ENCODE measurements at places on chromosomes 6 and 20.

- DNase-seq: no peak
Observed at GRCh38 chr6:1714654-1715053, 104.9 kb downstream of the FOXC1 start.

DNA sequence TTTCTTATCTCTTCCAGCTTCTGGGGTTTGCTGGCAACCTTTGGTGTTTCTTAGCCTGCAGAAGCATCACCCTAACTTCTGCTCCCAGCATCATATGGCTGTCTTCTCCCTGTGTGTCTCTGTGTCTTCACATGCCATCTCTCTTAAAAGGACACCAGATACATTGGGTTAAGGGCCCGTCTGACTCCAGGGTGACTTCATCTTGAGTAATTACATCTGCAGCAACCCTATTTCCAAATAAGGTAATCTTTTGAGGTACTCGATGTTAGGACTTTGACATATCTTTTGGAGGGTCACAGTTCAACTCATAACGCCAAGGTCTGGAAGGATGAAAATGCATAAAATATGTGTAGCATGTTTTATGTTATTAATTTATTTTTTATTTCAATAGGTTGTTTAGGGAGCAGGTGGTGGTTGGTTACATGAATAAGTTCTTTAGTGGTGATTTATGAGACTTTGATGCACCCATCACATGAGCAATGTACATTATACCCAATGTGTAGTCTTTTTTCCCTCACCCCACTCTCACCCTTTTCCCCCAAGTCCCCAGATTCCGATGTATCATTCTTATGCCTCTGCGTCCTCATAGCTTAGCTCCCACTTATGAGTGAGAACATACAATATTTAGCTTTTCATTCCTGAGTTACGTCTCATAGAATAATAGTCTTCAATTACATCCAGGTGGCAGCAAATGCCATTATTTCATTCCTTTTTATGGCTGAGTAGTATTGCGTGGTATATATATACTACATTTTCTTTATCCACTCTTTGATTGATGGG is 131.1 kb downstream of the TBXT start:
- no peak for DNase-seq

- no peak for DNase-seq
Observed at GRCh38 chr6:18720075-18720474, 332.9 kb downstream of the RNF144B start.

GRCh38 chr6:32087574-32088486 is 21.3 kb downstream of the TNXB start:
- DNase-seq: peak; percentile 61

GRCh38 chr6:22271081-22271480 is 25.8 kb downstream of the PRL start:
- DNase-seq: no peak

DNA sequence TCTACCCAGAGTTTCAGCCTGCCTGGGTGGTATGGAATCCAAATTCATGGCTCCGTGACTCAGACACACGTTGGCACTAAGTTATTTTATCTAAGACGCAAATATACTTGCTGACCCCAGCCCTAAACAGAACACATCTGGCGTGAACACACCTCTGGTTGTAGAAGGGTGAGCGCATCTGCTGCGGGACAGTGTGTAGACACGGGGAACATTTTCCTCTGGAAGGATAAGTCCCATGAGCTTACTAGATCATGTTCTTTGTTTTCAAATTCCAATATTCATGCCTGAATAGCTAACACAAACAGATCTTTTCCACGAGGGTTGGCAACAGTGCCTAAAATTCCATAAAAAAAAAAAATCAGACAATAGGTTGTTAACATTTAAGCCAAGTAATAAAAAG is 87.8 kb downstream of the TMEM170B start:
- no peak for DNase-seq

DNA sequence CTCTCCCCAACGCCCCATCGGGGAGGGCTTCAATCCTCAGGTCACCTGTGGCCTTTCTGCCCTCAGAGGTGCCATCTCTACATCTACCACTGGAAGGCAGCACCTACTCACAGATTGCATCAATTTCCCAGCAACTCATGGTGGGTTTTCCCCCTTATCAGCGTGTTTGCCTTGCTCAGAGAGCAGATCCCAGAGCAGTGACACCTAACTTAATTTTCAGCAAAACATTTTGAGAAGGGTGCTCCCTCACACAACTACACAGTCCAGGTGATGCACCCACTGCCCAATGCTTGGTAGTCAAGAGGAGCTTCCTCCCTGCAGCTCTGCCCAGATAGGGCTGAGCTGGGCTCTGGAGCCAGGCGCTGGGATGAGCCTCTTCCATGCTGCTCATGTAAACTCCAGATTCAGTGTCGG is 48.2 kb downstream of the PLG start:
- DNase-seq: no peak

GRCh38 chr6:149317644-149318571 is at the start of gene TAB2:
TSS of gene TAB2 (plus strand) at chr6:149317712. CDS start at chr6:149369998, 52,286 bp downstream.
- DNase-seq: peak; percentile 68

- no peak for DNase-seq
Observed at GRCh38 chr20:46367967-46368901, 38.2 kb downstream of the ELMO2 start.

- no peak for DNase-seq
Observed at GRCh38 chr6:77786935-77787629, 134.2 kb downstream of the MEI4 start.

- DNase-seq: no peak
Observed at GRCh38 chr20:17525650-17526049, 5.5 kb downstream of the BFSP1 start.

DNA sequence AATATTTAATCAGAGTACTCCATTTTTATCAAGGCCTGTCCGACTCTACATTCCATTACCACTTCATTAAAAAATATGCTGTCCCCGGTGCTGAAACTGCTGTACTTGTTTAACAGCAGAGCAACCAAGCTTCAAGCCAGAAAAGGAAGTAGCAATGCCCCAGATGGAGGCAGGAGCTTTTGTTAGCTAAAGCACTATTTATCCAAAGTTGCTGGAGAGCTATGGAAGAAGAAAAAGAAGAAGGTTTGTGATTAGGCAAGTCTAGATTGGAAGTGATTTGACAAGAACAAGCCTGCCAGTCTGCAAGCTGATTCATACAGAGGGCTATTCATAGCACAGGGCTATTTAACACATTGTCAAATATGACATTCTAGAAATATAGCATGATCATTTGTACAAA is 160.9 kb upstream of the SPTLC3 start:
- no peak for DNase-seq

DNA sequence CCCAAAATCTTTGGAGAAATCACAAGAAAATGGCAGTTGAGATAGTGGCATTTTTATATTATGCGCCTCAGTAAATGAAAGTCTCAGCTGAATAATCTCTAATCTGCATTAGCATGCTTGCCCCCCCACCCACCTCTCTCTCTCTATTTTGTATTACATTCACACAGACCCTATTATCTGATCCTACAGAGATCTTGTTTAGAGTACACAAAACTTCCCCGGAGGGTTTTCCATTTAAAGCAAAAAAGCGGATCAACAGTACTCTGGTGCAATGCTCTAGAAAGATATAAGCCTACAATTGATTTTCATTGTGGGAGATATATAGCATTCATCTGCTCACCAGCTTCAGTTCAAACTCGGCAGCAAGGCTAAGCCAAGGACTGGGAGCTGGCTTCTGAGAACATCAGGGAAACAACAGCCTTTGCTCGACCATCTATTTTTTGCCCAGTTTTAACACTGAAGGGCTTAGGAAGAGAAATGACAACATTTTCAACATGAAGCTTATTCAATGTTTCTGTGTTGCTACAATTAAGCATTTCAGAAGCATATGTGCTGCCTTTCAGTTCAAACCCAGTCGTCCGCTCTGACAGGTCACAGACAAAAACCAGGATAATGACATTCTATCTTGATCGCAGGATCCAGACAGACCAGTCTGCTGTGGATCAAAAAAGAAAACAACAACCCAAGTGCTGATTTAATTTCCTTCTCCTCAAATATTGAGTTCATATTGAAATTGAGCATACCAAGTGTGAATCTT is 137.6 kb upstream of the ATXN1 start:
- no peak for DNase-seq

GRCh38 chr6:71977884-71978283 is 91.5 kb downstream of the RIMS1 start:
- no peak for DNase-seq

- DNase-seq: no peak
Observed at GRCh38 chr6:26474439-26474881, 16.7 kb downstream of the BTN2A1 start.

- no peak for DNase-seq
Observed at GRCh38 chr6:23006656-23007055, 437.3 kb downstream of the HDGFL1 start.

DNA sequence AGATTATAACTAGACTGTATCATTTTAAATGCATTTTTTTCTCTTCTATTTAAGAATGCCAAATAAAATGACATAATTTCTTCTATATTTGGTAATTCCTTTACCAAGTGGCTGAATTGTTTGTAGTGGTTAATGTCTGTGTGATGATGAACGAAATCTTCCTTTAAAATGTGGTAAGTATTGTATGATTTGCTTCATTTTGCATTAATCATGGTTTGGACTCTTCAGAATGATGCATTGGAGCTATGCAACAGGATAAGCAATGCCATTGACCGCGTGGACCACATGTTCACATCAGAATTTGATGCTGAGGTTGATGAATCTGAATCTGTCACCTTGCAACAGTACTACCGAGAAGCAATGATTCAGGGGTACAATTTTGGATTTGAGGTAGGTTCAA is 99.6 kb downstream of the MAP3K4 start:
- no peak for DNase-seq

DNA sequence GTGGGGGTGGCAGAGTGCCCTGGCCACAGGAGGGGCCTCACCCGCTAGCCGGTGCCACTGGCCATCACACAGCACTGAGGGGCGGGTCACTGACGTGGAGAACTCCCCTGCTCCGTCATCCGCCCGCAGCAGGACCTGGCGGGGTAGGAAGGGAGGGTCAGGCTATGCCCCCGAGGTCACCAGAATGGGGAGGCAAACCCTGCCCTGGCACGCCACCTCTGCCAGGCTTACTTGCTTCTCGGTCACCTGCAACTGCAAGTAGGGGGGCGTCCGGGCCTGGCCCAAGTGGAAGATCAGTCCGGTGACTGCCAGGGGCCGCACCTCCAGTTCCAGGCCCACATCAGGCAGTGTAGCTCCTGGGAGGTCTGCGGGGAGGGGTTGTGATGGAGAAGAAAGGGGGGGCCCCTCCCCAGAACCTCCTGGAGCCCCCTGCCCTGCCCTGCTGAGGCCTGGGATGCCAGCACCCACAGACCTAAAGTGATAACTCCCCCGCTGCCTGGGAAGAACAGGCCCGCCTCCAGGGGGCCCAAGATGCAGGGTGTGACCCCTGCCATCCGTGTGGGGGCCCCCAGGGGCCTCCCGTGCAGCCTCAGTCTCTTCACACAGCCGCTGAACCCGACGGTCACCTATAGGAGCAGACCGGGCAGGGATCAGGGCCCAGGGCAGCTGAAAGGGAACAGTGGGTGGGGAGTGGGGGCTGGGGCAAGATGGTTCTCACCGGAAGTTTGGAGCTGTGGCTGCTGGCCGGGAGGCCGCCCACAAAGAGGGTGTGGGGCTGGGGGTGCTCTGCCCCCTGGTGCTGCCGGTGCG is 7.4 kb downstream of the ADRM1 start:
- DNase-seq: no peak

DNA sequence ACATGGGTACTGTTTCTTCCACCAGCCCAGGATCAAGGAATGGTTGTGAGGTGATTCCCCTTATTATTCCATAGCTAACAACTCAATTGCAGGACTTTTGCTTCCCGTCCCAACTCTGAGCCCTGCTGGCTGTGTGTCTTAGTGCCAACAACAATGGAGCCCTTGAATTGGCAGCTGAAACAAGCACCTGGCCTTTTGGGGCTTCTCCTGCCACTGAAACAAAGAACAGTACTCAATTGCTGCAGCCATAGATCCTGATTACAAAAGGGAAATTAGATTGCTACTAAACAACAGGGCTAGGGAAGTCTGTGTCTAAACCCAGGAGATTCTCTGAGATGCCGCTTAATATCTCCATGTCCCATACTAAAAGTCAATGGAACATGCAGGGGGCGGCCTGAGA is 61.3 kb upstream of the CARMIL1 start:
- DNase-seq: no peak

GRCh38 chr6:110656492-110656891 is 158.8 kb downstream of the CDK19 start:
- no peak for DNase-seq

- DNase-seq: peak; percentile 19
Observed at GRCh38 chr6:127186889-127187288, 68.4 kb downstream of the RSPO3 start.

- DNase-seq: no peak
Observed at GRCh38 chr6:144181639-144182038, 31.3 kb downstream of the STX11 start.

GRCh38 chr6:165129086-165129485 is 180.3 kb downstream of the C6orf118 start:
- DNase-seq: no peak

DNA sequence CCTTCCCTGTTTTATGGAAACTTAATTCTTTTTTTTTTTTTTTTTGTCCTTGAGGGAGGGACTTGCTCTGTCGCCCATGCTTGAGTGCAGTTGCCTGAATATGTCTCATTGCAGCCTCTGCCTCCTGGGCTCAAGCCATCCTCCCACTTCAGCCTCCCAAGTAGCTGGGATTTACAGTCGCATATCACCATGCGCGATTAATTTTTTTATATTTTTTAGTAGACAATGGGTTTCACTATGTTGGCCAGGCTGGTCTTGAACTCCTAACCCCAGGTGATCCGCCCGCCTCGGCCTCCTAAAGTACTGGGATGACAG is 654 bp downstream of the TMEM14C start:
- no peak for DNase-seq

DNA sequence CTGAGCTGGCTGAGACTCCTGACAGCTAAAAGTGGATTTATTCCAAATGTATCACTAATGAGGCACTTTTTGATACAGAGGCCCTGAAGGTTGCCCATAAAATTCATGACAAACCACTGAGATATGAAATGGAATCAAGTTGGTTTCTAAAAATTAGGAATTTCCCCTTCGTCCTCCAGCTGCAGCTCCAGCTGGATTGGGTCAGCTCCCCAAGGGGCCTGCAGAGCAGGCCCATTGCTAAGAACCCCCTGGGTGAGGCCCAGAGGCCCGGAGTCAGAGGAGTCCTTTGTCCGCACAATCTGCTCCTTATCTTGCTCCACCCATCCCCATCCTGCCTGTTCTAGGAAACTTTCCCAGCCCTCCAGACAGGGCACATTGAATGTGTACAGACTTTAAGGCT is 163.5 kb upstream of the TOP1 start:
- DNase-seq: no peak

DNA sequence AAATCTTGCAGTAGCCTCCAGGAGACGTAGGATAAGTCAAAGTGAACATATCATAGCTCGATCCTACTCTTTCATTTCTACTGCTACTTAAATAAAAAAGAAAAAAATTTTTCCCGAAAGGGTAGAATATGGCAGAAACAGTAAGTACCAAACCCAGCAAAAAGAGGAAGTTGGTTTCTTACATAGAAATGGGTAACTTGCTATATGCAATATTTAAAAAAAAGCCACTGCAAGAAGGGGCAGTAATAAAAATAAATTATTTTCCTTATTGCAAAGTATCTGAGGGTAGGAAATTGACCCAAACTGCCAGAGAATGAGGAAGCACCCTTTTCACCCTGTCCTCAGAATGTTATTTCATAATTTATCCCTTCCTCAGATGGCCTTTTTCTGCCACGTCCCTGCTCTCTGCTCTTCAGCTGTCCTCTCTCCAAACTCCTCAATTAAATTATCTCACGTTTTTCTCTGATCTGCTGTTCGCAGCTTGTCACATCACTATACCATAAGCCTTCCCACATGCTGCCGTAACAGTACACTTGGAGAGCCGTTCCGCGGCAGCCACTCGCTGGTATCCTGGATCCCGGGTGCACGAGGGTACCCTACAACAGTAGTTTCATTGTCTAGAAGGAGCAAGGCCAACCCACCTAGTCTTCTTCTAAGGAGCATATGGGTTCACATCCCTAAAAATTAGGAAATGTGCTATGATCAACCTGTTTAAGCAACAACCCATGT is 149.6 kb downstream of the BACH2 start:
- DNase-seq: no peak

Measured in activated CD4-positive, alpha-beta T cell treated with anti-CD3 and anti-CD28 coated beads for 1 hour (primary cell).